G401 (cell line): ENCODE measurements at places on chromosomes 7 and 10.

GRCh38 chr10:12720217-12720981 lies 281.1 kb downstream of the CCDC3 start:
- no peak for DNase-seq

- no peak for DNase-seq
Measured at GRCh38 chr10:124677749-124678556, 66.2 kb downstream of the FAM53B start.

- no peak for DNase-seq
Measured at GRCh38 chr7:66055321-66055956, 20.2 kb upstream of the ASL start.

DNA sequence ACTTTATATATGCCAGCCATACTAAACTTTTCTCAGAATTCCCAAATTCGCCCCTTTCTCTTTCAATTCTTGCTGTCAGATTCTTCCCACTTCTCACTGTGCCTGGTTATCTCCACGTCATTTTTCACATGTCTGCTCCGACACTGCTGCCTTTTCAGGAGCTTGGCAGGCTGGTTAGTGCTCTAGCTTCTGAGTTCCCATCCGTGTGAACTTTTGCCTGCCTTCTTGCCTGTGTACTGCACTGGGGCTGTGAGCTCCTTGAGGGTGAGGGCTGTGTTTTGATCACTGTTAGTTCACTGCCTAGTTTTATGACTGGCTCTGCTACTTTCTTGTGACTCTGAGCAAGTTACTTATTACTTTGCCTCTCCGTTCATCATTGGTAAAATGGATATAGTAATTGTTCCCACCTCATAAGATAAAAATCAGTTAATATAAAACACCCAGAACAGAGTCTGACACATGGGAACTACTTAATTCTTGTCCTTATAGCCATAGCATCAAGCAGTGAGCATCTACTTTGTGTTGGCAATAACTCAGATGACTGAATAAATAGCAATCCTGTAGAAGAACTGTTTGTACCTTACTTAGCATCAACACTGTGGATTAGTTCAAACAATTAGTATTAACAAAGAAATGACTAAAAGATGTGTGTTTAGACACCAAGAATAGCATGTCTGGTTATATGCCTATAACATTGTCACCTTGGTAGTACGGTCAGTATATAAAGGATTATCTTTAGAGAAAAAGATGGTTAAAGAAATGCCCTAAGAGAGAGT lies 5.5 kb downstream of the GSTO1 start:
- no peak for DNase-seq

DNA sequence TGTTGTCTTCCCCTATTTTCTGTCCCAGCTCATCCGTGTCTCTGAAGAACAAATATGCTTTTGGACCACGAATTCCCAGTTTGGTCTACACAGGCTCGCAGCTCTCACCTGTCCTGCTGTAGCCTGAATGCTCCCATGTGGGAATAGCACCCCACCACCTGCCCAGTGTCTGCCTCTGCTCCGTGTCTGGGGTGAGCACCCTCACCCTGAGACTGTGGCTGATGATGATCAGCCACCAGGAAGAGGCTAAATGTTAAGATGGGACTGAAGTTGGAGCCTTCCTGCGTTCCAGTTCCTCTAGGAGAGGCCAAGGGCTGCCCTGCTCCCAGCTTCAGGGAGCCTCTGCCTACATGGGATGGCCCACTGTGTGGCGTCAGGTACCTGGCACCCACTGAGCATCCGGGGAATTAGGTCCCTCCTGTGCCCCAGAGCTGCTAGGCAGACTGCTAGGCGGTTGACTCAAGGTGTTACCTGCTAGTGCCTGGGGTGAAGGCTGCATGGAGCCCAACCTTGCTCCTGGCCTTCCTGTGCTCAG lies 3.7 kb downstream of the PGAM2 start:
- no peak for DNase-seq
